ENCODE measurements at places on chromosomes 7 and 10. TPM values are rescaled to one million over a fixed set of nuclear protein-coding genes. Genes with fewer than 3 reads are reported as not detected.

TRDMT1 gene
- total RNA-seq, result 4.5 TPM

DNA sequence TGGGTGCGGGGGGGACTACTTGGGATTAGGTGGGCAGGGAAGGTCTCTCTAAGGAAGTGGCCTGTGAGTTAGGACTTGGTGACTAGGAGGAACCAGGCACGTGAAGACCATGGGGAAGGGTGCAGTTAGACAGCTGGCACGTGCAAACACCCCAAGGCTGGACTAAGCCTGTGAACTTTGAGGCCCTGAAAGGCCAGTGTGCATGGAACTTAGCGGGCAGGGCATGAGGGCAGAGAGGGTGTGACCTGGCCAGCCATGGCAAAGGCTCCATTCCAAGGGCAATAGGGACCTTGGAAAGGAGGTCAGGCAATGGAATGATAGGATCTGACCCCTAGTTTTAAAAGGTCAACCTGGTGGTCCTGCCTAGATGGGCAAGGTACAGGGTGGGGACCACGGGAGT, 158.4 kb upstream of the PCBD1 start:
- DNase-seq, result no peak

CTAGE15 gene
- total RNA-seq, result not detected

TUBAL3 gene
- total RNA-seq, result not detected

DNA sequence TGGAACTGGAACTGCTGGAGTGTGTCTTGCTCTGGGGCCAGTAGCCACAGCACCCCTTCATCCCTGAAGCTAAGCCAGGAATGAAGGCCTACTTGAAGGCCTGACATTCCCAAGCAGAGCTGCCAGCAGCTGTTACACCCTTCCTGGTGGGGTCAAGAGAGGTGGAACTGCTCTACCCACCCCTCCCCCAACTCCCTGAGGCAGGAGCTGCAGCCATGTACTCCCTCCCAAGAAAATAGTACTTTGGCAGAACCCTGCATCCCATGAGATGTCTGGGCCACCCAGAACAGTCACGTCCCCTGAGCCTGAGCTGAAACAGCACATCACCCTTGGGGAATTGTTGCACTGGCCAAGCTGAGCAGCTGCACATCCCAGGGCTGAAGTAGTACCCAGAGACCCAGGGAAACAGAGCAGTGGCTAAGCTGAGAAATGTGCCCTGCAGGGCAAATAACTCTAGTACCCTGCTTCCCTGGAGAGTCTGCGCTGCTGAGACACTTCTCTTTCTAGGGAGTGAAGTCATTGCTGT, 63.4 kb upstream of the PLA2G12B start:
- peak; percentile 25 for DNase-seq

CYP26A1 gene
- not detected for total RNA-seq

- DNase-seq, result peak; percentile 84
These were observed 8.9 kb upstream of the EXOC6 start for GRCh38 chr10:92839191-92840085.

DNA sequence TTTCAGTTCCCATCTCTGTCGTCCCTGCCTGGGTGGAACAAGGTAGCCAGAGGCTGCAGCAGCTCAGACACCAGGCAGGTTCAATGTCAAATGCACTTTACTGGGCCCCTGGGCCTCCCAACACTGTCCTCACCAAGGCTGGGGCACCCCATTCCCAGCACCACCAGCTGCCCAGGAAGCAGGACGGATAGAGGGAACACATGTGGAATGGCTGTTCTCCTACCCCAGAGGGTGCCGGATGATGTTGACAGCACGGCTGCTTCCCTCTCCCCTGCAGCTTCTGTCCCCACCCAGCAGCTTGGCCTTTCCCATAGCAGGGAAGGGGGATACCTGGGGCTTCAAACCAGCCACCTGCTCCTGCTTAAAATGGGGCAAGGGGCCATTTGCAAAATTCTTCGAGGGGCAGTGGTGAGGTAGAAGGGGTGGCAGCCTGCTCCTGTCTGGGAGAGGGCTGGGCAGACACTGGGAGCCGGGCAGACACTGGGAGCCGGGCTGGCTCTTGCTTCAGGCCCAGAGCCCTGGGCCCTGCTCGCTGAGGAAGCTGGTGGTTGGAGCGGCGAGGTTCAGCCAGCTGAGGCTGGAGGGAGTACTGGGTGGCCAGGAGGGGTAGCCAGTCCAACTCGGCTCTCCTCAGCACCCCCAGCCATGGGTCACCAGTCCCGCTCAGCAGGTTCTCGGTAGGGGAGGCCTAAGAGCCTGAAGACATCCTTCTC, 9.1 kb downstream of the POLL start:
- peak; percentile 27 for DNase-seq

- no peak for DNase-seq
These were observed 156.5 kb downstream of the WDR37 start for GRCh38 chr10:1212571-1213141.

DNA sequence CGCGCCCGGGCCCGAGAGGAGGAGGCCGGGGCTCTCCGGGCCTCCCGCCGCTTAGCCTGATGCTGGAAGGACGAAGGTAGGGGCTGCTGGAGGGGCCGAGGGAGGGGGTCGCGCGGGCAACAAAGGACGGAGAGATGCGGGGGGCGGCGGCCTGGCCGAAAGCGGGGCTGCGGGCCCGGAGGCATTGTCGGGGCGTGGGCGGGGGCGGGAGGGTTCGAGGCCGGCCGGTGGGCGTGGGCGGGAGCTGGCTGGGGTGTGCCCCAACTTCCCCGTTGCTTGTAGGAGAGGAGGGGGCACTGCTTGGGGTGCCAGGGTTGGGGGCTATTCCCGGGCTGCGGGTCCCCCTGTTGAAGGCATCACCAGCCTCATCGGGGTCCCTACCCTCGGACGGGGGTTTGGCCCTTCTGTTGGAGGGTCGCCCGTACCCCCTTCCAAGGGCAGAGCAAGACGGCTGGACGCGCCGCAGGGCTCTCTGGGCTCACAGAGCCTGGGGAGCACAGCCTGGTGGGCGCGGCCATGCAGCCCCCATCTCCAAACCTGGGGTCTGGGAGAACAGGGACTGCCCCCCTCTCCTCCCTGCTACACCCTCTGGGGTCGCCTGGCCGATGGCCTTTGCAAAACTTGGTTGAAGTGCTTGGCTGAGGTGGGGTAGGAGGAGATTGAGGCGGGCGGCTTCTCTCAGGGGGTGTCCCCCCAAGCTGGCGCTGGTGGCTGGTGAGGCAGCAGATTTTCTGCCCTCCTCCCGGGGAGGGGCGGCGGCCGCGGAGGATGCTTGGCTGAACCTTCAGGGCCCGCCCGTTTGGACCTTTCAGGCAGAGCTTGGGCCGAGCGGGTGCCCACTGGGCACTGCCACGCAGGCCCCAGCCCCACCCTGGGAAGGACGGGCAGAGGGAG, 699 bp downstream of the CLIP2 start:
- DNase-seq, result no peak

HEPACAM2 gene
- not detected for total RNA-seq

GRCh38 chr7:24304494-24305095, 20.6 kb downstream of the NPY start:
- DNase-seq, result no peak

DNA sequence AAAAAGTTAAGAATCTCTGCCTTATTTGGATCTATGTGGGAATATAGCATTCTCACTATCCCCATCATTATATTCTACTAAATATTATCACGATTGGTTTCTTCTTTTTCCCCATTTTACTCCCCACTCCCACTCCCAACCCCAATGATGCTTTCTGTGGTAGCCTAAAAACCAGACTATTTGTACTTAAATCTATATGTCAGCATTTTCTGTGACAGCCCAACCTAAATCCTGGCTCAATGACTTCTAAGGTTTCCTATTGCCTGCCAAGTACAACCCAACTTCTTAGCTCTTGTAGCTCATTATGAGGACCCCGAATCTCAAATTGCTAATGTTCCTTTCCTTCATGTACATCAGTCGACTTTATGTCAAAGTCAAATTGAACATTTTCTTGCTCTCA, 598.6 kb downstream of the XPNPEP1 start:
- no peak for DNase-seq

MSMB gene
- not detected for total RNA-seq
